ENCODE measurements at places on chromosomes 1 and 21.

GRCh38 chr1:176733661-176734060 lies 270.7 kb downstream of the PAPPA2 start:
- no peak for DNase-seq

DNA sequence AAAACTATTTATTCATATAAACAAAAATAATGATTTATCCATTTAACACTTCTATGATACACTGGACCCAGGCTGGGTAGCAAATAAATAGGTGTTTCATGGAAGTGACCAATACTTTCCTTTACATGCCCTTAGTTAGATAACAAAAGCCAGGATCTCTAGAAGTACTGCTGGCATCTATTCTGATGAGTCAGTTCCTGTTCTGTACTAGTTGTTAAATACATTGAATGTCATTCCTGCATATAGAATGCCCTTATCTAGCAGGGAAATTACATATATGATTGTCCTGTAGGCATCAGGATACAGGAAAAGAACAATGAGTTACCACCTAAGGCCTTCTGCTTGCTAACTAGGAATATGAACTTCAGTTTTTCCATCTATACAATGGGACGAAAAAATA lies 130.8 kb downstream of the HFM1 start:
- DNase-seq = no peak

DNA sequence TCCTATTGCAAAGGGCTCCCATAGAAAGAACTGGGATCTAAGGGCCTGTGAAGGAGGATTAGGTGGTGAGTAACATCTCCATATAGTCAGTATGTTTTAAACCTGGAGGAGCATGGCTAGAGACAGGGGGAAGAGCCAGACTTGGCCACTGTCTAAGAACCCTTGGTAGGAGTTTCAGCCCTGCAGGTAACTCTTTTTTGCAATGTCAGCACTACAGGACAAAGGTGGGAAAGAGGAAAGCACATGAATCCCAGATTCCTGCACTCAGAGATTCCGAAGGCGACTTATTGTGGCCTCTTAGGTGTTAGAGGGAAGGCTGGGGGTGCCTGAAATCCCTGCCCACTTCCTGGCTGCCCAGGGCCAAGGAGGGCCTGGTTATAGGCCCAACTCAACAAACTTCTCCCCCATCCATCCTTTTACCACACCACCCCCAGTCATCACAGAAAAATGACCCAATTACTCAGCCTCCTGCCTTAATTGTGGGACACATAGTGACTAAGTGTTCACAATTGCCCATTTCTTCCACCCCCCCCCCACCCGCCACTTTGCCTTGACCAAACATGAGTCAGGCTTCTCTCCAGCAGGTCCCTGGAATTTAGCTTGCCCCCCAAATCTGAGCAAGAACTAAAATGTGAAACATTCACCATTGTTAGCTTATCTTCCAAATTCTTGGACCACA lies 1.9 kb upstream of the NTNG1 start:
- DNase-seq = no peak

DNA sequence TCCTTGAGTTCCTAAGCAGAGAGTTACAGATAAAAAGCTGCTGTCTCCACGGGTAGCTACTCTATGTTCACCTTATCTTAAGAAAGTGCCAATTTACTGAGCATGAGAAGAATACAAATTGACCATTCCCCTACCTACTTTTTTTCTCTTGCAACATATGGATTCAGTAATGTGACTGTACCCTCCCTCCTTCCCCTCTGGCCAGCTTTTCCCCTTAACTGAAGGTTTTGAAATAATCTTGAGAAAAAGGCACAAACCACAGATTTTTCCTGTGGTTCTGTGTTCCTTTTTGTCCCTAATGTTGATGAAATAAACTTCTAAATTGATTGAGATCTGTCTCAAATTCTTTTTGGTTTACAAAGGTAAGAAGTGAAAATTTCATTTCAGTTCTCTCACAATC lies 2.6 kb upstream of the CD2 start:
- no peak for DNase-seq

DNA sequence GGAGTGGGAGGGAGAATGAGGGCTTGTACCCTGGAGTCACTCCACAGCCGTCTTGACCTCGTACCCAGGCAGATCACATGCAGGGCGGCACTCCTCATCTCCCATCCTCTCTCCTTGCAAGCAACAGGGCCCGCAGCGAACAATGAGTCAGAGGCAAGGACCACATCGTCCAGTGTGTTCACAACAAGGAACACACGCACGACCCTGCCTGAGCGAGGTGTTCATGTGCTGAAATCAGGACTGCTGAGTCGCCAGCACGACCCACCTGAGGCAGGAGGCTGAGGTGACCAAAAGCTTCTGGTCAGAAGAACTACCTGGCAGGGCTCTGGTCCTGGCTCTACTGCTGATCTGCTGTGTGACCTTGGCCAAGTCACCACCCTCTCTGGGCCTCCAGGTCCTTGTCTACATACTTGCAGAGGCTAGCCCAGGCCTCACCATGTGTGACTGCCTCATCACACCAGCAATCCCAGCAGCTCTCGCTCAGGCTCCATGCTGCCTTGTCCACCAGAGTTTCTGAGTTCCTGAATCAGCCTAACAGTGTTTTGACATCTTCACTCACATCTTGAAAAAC lies 78.0 kb downstream of the SSBP3 start:
- DNase-seq = no peak

DNA sequence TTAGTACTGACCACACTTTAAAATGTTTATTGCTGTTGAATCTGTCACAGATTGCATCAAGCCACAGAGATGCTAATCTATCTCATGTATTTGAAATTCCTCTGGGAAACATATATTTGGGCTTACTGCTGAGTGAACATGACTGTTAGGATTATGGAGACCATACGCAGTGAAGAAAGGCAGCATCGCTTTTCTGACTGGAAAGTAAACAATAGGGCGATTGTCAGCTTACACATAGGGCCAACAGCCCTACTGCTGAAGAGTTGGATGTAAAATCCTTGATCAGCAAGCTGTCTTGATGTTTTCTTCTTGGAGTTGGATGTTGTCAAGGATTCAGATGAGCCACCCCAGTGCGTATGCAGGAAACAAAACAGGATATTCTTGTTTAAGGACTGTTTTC lies 368.7 kb upstream of the ADGRL2 start:
- no peak for DNase-seq

DNA sequence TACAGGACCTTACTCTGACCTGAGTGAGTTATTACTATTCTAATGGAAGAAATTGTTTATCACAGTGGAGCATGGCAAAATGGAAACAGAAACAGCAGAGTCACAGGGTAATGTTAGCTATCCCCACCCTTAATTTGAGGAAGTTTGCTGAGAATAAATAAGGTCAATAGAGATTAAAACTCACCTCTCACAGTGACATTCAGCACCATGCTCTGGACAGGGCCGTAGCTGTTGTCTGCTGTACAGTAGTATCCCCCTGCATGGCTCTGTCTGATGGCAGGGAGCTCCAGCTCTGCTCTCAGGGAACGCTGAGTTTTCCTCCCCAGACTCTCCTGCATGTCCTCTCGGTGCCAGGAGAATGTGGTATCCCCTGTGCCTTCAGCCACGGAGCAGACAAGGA lies 11.9 kb downstream of the FCRL4 start:
- no peak for DNase-seq

GRCh38 chr1:32454726-32455125 lies 10.1 kb upstream of the ZBTB8B start:
- DNase-seq = no peak

- no peak for DNase-seq
Observed at GRCh38 chr1:58779059-58779754, 4.6 kb downstream of the JUN start.

DNA sequence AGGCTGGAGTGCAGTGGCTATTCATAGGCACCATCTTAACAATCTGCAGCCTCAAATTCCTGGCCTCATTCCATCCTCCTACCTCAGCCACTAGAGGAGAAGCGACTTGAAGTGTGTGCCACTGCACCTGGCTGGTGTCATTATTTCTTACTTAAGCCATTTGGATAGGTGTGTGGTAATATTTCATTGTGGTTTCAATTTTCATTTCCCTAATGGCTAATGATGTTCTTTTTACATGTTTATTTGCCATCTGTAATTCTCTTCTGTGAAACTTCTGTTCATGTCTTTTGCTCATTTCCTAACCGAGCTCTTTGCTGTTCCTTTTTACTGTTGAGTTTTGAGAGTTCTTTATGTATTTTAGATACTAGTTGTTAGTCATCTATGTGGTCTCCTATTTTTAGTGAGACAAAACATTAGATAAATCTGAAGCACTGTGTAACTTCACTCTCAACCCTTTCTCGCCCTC lies 66.8 kb downstream of the SLC27A3 start:
- DNase-seq = no peak

- DNase-seq = no peak
Observed at GRCh38 chr1:82818586-82818985, 1017.9 kb downstream of the ADGRL2 start.

DNA sequence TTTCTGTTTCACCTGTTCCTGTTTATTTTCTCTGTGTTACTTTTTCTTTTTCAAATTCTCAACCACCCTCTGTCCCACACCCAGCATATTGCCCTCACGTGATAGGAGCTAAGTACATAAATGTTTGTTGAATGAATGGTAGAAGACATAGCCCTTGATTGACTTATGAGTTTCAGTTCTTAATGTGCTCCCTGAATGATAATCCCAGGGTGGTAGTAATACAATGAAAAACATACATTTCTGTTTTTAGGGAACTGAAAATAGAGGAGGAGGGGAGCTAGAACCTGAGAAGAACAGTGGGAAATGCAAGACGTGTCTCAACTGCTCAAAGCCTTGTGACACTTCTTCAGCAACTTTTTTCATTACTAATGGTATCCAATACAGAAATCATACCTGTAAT lies 147.1 kb downstream of the SPATA46 start:
- no peak for DNase-seq

- no peak for DNase-seq
Observed at GRCh38 chr1:153346077-153346723, 2.4 kb downstream of the PGLYRP4 start.

DNA sequence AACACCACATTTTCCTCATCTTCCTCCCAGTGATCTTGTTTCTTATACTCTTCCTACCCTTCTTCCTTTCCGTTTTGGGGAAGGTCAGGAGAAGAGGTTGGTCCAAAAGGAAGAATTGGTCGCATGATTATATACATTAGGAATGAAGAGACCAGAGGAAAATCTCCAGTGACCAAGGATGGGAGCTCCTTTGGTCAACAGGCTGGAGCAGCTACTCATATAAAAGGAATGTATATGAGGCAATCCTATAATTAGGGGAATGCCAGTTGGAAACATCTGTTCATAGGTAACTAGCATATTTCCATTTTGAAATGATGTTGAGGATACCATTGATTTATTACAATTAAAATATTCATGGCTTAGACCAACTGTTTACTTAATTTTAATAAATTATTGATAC lies 114.5 kb downstream of the LRRC40 start:
- DNase-seq = no peak

DNA sequence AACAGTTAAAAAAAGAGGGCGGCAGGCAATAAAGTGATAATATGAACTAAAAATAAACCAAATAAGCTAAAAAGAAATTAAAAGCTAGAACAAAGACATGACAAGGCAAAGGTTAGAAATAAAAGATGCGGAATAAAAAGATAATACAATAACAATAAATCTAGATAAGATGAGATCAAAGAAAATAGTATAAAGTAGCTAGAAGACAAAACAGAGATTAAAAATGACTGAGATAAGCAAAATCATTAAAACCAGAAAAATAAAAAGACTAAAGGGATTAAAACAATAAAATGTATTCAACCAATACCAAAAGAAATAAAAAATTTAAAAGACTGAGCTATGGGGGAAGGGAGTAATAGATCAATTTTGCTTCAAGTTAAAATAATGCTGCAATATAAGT lies 10.8 kb upstream of the SOX13 start:
- no peak for DNase-seq

DNA sequence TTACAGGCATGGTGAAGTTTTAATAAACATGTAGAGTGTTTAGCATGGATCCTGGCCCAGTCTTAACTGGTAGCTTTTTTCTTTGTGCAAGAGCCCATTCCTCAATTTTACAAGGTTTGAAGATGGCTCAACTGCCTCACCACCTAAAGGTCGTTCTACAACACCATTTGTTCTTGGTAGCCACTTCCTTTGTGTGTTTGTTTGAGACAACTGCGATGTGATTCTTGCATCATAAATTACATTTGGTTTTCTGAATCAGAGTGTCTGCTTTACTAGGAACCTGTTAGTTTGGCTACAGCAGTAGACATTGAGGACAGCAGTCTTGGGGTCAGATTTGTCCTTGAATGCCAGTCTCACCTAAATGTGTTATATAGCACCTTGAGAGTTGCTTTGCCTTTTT lies 3.3 kb downstream of the PLEKHM2 start:
- no peak for DNase-seq

GRCh38 chr1:200437556-200438203 lies 27.8 kb upstream of the ZNF281 start:
- no peak for DNase-seq

DNA sequence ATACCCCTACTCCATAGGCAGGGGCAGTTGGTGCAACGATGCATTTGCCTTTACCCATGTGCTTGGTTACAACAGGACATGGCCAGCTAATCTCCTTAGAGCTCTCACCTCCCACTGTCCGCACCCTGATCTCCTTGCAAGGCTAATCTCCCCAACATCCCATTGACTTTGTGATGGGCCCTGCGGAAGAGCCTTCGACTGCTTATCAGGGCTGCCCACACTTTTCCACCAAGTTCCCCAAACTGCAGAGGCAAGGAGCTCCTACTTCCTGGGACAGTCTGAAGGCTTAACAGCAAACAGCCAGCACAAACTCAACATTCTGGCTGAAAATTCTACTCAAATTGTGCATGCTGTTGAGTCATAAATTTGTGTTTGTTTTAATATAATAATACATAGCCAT lies 36.0 kb downstream of the C1orf94 start:
- DNase-seq = no peak
